ENCODE measurements at places on chromosomes 2 and 18.

DNA sequence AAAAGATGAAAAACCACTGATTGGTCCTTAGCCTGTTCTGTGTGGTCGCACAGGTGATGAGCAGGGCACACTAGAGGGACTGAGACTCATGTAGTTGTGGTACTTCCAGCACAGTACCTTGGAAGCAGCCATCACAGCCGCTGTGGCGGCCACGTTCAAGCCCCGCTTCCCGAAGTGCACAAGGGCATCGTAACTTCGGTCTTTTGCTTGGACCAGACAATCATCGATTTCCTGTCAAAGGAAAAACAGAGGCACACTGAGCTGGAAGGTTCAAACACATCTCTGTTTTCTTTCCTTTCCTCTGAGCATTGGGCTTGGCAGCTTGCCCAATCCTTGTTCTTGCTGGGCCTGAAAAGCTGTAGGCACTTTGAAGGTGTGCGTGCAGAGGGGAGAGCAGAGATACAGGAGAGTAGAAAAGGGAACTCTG, 52.6 kb downstream of the MRPL35 start:
- DNase-seq, result no peak

DNA sequence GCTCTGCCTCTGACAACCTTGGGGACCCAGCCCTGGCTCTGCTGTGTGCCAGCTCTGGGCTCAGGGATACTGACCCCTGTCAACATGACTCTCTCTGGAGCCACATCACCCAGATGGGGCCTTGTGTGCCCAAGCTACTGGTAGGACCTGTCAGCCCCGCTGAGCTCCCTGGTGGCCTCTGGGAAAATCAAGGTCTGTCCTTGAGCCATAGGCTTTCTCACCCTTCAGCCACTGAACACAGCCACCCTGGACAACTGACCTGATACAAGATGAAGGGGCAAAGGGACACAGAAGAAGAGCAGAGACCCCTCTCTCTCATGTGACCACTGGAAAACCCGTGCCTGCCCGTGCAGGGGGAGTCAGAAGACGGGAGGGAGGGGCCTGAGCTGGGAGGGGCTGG, 7.8 kb downstream of the CCDC74A start:
- no peak for DNase-seq

GRCh38 chr18:12906773-12907172, 22.7 kb upstream of the PTPN2 start:
- DNase-seq, result no peak

- no peak for DNase-seq
These were observed 49.9 kb downstream of the KCNIP3 start for GRCh38 chr2:95346738-95347671.

DNA sequence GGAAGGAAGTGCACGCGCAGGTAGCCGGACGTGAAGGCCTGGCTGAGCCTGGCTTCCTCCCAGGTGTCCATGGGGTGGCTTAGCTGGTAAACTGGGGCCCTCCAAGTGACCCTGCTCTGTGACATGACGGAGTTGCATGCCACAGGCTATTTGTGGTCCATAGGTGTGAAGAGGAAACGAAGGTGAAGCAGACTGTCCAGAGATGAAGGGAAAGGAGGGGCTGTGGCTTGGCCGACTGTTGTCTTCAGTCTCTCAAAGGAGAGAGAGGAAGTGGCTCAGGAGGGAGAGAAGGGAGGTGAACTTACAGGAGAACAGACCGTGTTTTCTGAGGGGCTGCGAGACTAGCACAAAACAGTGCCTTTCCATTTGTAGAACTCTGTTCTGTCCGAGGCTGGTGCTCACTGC, 19.3 kb downstream of the INPP5D start:
- no peak for DNase-seq

GRCh38 chr18:9987345-9987744, 73.5 kb downstream of the VAPA start:
- DNase-seq, result peak; percentile 91

DNA sequence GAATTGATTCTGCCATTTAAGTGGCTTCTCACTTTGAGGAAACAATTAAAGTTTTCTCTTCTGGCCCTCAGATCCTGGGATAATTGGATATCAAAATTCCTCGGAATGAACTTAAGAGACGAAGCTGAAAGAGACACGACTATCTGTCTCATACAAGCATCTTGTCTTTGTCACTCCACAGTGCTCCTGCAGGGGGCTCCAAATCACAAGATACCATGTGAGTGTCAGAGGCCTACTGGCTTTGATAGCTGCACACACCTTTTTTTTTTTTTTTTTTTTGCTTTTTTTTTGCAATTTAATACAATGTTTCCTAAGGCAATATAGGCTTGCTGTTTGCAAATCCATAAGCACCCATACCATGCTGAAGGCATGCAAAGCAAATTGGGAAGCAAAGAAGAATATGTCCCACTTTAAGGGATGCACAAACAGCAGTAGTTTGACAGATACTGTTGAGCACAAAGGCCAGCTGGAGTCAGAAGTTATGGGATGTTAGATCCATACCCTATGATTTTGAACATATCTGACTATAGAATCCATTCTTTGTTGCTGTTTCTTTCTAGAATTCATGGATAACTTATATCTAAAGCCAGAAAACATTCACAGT, 109.0 kb upstream of the CBLN2 start:
- peak; percentile 73 for DNase-seq

GRCh38 chr2:224894356-224894755, 147.9 kb downstream of the DOCK10 start:
- no peak for DNase-seq

- no peak for DNase-seq
These were observed 63.9 kb downstream of the SMIM21 start for GRCh38 chr18:75363446-75364225.

DNA sequence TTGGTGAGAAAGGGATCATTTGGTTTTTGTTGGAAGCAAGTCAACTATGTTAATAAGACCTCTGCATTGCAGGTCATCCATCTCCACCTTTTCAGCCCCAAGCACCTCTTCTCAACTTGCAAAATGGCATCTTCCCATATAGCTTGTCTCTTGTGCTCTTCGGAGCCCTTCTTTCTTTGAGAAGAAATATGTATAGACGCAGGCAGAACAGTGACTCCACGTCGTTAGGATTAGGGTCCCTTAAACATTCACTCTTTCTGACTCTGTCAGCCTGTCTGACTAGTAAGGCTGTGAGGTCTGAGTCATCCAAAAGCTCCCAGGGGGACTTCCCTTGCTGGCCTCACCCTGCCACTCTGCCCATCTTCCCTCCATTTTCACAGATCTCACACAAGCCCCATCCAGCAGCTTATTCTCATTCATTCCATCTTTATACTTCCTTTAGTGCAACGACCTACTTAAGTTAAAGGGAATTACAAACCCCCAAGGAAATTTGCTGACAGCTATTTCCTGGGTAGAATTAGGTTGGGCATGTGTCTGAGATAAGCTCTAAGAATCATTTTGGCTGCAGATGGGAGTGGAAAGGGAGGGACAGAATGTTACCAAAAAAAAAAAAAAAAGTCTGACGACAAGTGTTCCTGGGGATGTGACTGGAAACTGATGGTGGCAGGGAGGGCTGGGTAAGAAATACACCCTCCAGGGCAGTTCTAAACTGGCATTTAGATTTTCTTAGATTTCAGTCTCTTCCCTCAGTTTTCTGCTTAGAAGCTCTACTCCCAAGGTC, 37.7 kb upstream of the MEX3C start:
- no peak for DNase-seq

DNA sequence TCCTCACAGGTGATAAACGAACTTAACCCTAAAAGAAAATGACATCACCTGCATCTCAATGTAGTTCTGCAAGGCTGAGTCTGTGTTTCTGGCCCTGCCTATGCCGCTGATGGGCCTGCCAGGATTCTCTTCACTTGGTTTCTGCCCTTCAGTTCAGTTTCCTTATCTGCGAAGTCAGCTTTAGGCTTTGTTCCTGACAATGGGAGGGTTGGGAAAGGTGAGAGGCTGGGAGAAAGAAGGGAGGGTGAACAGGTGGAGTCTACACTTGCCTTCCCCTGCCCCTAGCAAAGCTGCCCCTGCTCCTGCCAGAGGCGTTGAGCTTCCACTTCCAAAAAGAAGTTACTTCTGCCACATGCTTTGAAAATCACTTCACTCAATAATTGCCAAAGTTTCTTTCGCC, 124.0 kb upstream of the APCDD1 start:
- peak; percentile 20 for DNase-seq

DNA sequence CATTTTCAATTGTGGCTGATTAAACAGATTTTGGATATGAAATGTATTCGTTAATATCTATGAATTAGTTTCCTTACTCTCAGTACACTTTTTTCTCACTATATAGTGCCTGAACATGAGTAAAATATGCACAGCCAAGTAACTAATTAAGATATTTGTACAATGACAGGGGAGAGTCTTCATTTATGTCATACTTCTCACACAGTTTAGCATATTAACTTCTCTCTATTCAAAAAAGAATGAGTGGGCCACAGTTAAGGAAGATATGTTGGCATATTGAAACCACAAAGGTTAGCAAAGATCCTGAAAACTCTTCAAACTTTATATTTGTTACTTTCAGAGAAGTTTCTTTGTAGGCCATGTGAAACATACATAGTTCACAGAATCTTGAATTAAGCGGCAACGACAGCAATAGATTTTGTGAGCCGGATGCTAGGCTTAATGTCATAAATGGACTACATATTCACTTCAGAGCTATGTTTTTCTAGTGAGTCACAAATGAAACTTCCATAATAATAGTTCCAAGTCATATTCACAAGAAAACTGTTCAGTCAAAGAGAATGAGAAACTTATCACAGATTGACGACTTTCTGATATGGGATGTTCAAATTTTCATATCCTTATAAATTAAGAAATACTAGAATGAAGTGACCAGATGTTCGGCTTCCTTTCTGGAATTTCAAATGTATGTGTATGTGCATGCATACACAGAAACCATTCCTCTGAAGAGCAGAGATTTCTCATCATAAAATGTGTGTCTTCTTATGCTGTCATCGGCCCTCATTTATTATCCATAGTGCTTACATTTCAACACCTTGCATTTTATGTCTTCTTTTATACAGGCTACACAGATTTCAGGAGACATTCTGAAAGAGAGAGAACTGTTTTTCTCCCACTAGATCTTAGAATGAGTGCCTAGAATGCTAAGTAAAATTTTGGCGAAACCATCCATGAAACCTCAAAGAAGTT, 584.0 kb downstream of the SATB2 start:
- DNase-seq, result no peak

DNA sequence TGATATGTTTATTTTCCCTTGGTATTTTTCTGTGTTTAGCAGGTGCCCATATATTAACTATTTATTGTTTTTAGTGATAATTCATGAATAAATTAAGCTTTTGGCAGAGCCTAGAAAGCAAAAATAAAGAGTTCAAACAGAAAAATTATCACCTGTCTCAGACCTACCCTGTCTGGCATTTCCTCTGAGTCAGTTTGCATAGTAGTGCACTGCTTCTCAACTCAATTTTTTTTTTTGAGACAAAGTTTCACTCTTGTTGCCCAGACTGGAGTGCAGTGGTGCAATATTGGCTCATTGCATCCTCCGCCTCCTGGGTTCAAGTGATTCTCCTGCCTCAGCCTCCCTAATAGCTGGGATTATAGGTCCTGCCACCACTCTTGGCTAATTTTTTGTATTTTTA, 793.9 kb downstream of the SUCLG1 start:
- no peak for DNase-seq

DNA sequence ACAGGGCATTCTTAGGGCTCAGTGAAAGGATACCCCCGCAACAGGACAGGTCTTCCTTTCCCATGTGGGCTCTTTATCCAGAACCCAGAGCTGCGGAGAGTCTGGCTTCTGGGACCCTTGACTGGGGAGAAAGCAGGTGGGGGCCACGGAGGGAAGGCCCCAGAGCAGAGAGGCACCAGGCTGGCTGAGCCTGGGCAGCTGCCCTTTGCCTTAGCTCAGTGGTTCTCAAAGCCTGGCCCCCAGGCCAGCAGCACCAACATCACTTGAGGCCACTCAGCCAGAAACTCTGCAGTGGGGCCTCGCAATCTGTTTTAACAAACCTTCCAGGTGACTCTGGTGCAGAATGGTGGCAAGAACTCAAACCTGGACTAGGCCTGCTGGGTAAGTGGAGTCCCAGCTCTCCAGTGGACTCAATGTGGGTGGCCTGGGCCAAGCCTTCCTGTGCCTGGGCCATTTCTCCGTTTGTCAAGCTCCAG, 1.6 kb upstream of the TMEM37 start:
- DNase-seq, result no peak

DNA sequence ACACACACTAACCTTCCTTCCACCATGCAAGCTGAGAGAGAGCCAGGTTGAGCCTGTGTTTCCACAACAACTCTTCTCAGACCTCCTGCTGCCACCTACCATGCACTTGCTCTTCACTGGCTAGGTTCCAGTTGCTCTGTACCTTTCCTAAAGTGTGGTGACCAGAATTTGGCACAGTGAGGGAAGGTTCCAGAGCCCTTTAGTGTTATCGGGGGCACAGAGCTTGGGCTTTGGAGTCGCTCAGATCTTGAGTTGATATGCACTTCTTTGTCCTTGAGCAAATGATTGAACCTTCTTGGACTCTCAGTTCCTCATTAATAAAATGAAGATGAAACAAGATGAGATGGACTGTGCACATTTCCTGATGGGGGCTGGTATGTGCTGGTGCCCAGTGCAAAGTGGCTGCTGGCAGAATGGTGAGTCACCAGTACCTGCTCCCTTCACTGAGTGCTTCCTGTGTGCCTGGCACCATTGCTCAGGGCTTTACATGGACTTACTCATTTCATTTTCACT, 47.1 kb downstream of the NEDD4L start:
- DNase-seq, result peak; percentile 66

DNA sequence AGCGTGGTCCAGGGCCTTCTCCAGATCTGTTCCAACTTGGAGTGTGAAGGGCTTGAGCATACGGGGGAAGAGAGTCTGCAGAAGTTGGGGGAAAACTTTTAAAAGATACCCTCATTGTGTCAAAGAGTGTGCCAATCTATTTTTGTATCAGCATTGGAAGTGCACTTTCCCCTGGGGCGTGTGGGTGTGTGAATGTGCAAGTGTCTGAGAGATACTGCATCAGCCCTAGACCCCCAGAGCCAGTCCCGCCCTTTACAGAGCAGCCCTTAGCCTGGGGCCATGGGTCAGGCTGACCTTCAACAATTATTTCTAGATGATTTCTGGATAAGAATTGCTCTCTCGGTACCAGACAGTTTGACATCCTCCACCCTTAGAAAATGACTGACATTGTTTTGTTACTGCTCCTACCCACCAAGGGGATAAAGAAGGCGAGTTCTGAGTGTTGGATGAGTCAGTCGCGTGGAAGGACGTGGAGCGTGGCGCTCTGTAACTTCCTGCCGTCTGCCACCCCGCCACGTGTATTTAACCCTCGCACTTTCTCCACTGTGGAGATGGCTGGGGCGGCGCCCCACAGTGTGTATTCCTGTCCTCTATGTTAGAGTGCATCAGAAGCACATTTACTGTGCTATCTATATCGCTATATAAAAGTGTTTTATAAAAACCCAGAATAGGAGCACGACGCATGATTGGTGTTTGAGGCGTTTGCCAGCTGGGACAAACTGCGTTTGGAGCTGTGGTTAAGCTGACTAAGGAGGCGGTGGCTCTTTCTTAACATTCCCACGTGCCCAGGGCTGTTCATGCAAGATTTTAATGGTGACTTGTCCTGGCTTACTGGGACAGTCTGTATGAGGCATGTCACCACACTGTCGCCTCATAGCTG, 122.6 kb downstream of the CABLES1 start:
- DNase-seq, result no peak

DNA sequence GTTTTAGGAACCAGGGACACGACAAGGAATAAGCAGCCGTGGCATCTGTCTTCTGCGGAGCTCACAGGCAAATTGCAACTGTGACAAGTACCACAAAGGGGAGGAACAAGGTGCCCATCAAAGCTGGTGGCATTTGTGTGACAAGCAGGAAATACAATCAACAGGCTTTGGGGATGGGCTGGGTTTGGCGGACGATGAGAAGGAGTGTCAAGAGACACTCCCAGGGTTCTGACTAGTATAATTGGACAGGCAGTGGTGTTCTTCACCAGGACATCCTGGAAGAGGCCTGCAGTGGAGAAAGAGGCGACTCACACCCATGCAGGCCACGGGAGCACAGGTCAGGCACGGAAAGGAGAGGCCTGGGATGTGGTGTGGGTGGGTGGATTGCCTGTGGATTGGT, 14.2 kb upstream of the SPATA3 start:
- DNase-seq, result no peak

Data from NCI-H69 (cell line).